ENCODE measurements at places on chromosomes 2 and 18. TPM values are rescaled to one million over a fixed set of nuclear protein-coding genes. Genes with fewer than 3 reads are reported as not detected.

Gene AKAIN1
- not detected for total RNA-seq

Gene NOSTRIN
- 3.1 TPM for total RNA-seq

Gene PLEK
- not detected for total RNA-seq

Gene XIRP2
- total RNA-seq = not detected

Gene HAUS1
- 54.8 TPM for total RNA-seq

Gene IL1B
- 0.15 TPM for total RNA-seq

Gene SKA1
- total RNA-seq = 11.9 TPM

Gene ASPRV1
- total RNA-seq = 0.23 TPM

Gene CCDC102B
- 0.49 TPM for total RNA-seq

Gene VIL1
- total RNA-seq = 0.20 TPM

Gene CNDP1
- total RNA-seq = not detected

Gene RGPD3
- total RNA-seq = 0.18 TPM

Gene GPBAR1
- total RNA-seq = 0.31 TPM

Gene GREB1L
- total RNA-seq = 2.9 TPM

Gene FAP
- 0.15 TPM for total RNA-seq

Gene NCKAP5
- total RNA-seq = 0.90 TPM

Gene CD207
- total RNA-seq = not detected

Gene DIPK1C
- total RNA-seq = not detected

Gene RAPH1
- 5.2 TPM for total RNA-seq

Gene DPP10
- total RNA-seq = not detected

Gene PCARE
- total RNA-seq = not detected

Gene CYRIA
- 0.31 TPM for total RNA-seq

Gene DOK6
- not detected for total RNA-seq

Gene RPRM
- total RNA-seq = not detected

Gene EFHD1
- total RNA-seq = 5.0 TPM

Gene FAM237A
- not detected for total RNA-seq

Gene G6PC2
- not detected for total RNA-seq

Gene UPP2
- total RNA-seq = not detected

Gene PPP1R1C
- total RNA-seq = 2.6 TPM

Gene LRP2
- 0.06 TPM for total RNA-seq

Gene PRKAG3
- total RNA-seq = not detected

Gene C2orf68
- 26.7 TPM for total RNA-seq

Gene RTP5
- not detected for total RNA-seq

Gene COL4A3
- total RNA-seq = 1.6 TPM

Gene ITPRIPL1
- total RNA-seq = not detected

Gene RAX
- total RNA-seq = not detected

Gene NAT8
- total RNA-seq = not detected

Gene MLPH
- total RNA-seq = 327 TPM

Gene MOGAT1
- total RNA-seq = not detected

Gene YPEL5
- total RNA-seq = 54.9 TPM

Gene SERPINB3
- not detected for total RNA-seq

Gene NT5DC4
- not detected for total RNA-seq

Gene SERPINB13
- not detected for total RNA-seq

Gene CELF4
- total RNA-seq = not detected

Gene EML6
- 1.5 TPM for total RNA-seq

Gene EFR3B
- total RNA-seq = 10.1 TPM

Gene CPLX4
- total RNA-seq = not detected

Gene APOB
- not detected for total RNA-seq

Gene SERPINB4
- 0.08 TPM for total RNA-seq

Gene CGREF1
- 7.8 TPM for total RNA-seq

Gene SGPP2
- total RNA-seq = 0.42 TPM

Gene SLC11A1
- total RNA-seq = 0.26 TPM

Gene CFAP65
- 0.48 TPM for total RNA-seq

Gene ANKRD29
- total RNA-seq = 16.2 TPM

Gene HOXD10
- 5.4 TPM for total RNA-seq

Gene TFPI
- total RNA-seq = 56.5 TPM

Gene PROKR1
- not detected for total RNA-seq

Gene KCNIP3
- total RNA-seq = 2.0 TPM

Gene ATG16L1
- total RNA-seq = 39.9 TPM
